Central memory CD4-positive, alpha-beta T cell (primary cell): ENCODE measurements at places on chromosomes 1 and 21.

GRCh38 chr1:70979881-70980280, 67.7 kb downstream of the PTGER3 start:
- DNase-seq: no peak

DNA sequence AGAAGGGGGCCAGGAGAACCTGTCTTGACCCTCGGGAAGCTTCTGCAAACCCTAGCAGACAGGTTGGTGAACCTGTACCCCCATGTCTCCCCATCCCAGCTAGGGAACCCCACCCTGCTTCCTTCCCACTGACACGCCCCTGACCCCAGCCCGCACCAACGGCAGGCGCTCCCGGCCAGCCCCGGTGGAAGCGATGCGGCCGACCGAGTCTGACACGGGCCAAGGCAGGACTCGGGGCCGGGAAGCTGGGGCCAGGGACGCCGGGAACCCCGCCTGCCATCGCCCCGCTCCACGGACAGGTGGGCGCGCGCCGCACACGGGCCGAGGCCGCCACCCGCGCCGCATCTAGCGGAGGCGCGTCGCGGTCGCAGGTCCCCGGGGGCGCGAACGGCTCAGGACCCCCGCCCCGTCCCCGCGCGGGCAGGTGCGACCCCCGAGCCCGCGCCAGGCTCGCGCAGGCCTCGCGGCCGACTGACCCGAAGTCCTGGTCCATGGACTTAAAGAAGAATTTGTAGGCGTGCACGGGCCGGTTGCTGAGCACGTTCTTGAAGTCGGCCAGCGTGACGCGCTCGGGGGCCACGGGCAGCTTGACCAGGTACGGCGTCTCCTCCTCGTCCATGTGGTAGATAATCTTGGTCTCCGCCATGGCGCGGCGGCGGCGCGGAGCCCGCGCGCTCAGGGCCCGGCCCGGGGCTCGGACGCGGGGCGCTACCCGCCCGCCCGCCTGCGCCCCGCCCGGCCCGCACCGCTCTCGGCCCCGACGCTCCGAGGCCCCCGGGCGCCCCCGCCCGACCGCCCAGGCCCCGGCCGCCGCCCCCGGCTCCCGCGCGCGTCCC, 580 bp downstream of the DVL1 start:
- DNase-seq: no peak

DNA sequence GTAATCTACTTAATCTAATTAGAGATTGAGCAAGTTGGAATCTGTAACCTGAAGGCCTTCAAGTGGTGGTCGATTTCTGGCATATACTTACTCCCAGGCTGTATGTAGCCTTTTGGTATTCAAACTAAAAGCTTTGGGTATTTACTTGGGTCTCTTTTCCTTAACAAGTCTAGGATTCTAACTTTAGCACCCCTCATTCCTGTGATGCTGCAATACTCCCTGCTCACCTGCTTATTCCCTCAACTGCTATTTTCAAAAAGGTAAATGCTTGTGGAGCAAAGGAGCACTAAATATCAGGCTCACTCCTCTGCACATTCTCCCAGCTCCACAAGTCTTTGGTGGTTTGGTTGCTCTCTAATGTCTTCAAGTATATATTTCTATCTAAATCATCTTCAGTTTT, 68.0 kb upstream of the CYYR1 start:
- no peak for DNase-seq

GRCh38 chr1:209455145-209455544, 128.4 kb upstream of the CAMK1G start:
- DNase-seq: no peak

GRCh38 chr1:119228335-119229080, 88.1 kb upstream of the WARS2 start:
- DNase-seq: no peak

GRCh38 chr21:45011911-45012661, 62.3 kb upstream of the ADARB1 start:
- no peak for DNase-seq

- no peak for DNase-seq
These were observed 205.1 kb downstream of the PLPP3 start for GRCh38 chr1:56374026-56374974.

DNA sequence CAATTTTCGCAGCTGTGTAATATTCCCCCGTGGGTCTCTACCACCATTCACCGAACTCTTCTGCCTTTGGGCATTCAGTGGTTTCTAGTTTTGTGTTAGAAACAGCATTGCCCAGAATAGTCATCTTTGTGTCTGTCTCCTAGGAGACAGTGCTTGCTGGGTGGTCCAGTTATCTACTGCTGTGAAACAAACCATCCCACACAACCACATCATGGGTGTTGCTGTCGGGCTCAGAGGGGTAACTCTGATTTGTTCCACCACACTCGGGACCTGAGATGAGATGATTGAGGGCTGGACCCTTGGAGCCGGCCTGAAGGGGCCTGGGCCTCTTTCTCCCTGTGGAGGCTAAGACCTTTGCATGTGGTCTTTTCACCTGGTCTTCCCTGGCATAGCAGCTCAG, 427.2 kb upstream of the VAMP3 start:
- DNase-seq: no peak

DNA sequence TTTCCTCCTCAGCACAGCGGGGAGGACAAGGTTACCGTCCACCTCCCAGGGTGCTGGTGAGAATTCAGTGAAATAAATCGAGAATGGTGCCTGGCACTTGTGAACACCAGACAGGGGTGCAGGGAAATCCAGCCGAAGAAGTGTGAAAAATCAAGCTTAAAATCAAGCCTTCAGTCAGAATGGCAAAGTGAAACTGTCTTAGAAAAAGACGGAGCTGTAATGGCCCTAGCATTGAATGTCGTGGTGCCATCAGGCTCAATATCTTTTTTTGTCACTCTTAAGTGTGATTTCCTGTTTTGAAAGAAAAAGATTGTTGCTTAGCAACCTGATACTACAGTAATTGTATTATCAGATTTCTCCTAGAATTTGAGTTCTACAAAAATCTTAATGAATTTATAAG, 22.1 kb downstream of the EDARADD start:
- peak; percentile 81 for DNase-seq

- DNase-seq: no peak
These were observed 8.4 kb upstream of the NBPF11 start for GRCh38 chr1:148160343-148161052.

- DNase-seq: no peak
These were observed 167.3 kb downstream of the KAZN start for GRCh38 chr1:14765773-14766172.

DNA sequence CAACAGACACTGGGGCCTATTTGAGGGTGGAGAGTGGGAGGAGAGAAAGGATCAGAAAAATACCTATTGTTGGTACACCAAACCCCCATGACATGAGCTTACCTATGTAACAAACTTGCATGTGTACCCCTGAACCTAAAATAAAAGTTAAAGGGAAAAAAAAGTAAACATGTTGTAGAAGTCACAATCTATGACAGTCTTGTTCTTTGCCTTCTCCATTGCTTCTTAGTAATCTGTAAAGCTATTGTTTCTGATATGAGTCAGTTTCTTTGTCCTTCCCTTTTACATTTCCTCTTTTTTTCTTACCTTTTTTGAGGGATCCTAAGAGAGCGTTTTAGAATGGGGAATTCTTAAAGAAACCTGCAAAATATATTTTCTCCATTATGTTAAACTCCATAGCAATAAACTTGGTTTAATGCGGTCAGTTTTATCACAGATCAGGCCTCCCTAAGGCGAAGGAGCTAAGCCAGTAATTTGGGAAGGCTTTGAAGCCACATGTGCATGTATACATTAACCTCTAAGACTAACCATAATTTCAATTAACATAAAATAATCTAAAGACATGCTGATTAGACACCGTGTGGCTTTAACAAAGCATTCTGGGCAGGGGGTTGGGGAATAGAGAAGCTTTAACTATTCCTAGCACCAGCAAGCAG, 77.8 kb upstream of the C1orf105 start:
- no peak for DNase-seq

DNA sequence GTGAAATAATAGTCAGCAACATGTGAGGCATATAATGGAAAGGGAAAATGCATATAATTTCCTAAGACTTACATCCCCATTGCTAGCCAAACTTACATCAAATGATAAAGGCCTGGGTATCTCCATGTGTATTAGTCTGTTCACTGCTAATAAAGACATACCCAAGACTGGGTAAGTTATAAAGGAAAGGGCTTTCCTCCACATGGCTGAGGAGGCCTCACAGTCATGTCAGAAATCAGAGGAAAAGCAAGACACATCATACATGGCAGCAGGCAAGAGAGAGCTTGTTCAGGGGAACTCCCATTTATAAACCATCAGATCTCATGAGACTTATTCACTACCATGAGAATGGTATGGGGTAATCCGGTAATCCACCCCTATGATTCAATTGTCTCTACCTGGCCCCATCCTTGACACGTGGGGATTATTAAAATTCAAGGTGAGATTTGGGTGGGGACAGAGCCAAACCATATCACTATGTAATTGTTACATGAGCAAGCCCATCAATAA, 161.5 kb upstream of the SAMSN1 start:
- no peak for DNase-seq

GRCh38 chr1:78301141-78301540, 189.6 kb upstream of the PTGFR start:
- DNase-seq: no peak

DNA sequence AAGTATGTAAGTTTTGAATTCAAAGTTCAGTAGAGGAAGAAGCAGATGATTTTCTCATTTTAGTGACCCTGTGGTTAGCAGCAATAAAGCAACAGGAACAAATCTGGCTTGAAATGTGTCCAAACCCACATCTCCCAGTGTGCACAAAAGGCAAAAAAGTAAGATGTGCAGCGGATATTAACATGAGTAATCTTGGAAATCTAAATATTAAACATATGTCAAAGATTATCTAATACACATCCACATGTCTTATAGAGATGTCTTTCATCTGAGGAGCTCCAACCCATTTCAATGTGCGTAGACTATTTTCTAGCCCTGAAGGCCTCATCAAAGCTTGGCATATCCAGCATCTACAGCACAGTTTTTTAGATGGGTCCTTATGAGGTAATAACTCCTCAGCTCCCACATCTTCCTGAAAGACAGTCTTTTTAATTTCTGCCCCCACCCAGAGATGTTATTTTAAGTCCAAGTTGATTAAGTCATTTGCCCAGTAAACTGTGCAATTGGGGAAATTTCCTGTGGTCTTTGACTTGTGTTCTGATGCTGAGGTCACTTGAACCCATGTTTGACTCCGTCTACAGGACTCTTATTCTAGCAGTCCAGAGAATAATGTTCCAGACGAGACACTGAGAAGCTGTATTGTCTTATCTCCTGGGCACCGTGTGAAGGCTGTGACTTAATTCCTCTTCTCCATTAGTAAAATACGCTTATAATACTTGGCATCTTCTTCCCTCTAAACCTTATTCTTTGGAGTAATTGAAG, 73.7 kb downstream of the LMO4 start:
- no peak for DNase-seq

DNA sequence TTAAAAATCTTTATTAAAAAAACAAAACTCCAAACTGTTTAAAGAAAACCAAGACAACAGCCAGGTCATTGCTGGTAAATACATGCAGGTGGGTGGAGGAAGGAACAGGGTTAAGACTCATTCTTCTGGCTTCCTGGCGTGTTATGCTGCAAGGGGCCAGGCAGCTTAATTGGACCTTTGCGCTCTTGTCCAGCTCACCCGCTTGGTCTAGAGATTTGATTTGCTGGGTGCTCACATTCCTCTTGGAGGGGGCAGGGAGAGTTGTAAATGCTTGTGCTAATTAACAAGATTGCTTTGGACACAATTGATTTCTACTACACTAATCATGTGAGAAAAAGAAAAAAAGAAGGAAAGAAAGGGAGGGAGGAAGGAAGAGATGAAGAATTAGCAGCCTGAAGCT, 10.5 kb downstream of the CEP104 start:
- DNase-seq: no peak

DNA sequence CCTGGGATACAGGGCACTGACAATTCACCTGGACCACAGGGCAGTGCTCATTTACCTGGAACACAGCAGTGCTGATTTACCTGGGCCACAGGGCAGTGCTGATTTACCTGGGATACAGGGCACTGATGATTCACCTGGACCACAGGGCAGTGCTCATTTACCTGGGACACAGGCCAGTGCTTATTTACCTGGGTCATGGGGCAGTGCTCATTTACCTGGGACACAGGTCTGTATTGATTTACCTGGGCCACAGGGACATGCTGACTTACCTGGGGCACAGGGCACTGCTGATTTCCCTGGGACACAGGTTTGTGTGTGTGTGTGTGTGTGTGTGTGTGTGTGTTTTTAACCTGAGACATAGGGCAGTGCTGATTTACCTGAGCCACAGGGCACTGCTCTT, 261.7 kb downstream of the MATN1 start:
- no peak for DNase-seq

- peak; percentile 16 for DNase-seq
These were observed 101.1 kb upstream of the SOD1 start for GRCh38 chr21:31558189-31558961.

DNA sequence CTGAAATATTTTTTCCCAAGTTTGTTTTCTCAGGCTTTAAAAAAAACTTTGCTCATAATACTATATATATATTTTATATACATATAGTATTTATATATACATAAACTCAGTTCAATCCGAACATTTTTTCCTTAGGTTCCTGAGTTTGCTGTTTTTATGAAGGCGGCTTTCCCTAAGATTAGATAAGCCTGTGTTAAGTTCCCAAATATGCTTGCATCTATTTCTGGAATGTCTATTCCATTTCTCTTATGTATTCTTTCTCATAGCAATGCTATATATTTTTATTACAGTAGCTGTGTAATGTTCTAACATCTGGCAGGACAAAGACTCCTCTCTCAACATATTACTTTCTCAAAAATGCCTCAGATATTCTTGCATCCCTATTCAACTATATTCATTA, 45.9 kb downstream of the ADSS2 start:
- no peak for DNase-seq
